ENCODE measurements at places on chromosomes 1 and 21.

DNA sequence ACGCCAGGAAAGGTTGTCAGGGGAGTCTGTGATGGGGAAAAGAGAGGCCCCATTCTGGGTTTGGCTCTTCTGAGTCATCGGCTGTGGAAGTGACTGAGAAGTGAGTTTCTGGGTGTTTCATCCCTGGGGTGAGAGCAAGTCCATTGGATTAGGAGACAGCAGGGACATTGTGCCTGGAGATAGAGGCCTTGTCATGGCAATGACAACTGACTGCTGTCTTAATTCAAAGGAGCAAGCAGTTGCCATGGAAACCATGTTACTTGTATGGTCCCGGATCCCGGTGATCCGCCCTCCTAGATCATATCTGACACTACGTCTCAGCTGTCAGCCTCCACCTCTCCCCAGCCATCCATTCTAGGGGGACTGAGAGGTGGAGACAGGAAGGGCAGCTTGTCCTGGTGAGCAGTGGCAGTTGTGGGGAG, 34.4 kb downstream of the KIAA0040 start:
- no peak for DNase-seq

DNA sequence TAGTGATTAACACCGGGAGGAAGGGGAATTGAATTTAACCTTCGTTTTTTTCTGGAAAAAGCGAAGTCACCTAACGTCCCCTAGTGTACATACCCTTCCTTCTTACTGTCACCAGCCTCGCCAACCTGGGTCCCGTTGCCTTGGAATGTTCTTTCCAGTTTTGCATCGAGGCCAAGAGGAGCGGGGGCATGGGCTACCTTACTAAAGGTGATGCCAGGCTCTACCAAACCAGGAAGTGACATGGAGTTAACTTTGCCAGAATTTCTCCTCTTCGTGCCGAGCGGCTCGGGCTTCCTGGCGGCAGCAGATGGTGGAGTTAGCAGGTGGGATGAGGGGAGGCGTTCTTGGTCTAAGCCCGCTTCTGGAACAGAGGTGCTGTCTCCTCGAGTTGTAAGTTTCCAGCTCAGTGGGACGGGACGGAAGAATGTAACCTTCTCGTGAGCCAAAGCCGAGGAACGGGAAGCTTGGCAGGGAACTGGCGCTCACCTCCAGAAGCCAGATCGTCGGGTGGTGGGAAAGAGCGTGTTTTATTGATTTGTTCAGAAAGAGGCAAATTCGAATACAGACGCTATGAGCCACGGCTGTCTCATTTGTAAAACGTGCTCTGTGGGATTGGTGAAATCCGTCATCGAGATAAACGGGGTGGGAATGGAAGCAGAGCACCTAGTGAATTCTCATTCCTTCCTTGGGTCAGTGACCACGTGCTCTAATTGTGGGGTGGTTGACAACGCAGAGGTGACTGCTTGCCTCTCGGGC, 486 bp downstream of the NIPAL3 start:
- no peak for DNase-seq

GRCh38 chr1:6367381-6368012, 26.1 kb downstream of the ACOT7 start:
- peak; percentile 5 for DNase-seq

GRCh38 chr1:218718206-218718605, 373.1 kb downstream of the TGFB2 start:
- no peak for DNase-seq

- no peak for DNase-seq
These were observed 28.4 kb downstream of the JUN start for GRCh38 chr1:58755468-58755872.

DNA sequence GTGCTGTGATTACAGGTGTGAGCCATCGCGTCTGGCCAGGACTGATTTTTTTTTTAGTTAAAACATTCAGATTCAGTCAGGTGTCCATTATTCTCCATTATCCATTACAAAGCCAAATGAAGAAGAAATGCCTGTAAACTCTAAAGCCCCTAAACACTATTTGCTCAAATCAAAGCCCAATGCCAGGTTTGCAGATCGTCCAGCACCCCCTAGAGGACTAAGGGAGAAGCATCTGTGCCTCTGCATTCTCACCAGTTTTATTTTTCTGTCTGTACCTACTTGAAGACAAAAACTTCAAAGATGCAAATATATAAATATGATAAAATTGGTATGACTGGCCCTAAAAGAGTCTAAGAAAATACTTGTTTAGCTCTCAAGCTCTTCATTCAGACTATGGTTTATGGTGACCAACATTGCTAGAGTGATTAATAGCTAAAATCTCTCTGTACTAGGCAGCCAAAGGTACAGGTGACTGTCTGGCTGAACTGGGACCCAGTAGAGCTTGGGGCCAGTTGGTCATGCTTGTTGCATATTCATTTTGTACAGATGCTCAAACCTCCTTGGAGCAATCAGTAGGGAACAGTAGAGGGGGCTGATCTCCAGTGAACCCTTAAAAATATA, 138.4 kb downstream of the SYT2 start:
- no peak for DNase-seq

- no peak for DNase-seq
These were observed 59.3 kb downstream of the WDR4 start for GRCh38 chr21:42819861-42820615.

DNA sequence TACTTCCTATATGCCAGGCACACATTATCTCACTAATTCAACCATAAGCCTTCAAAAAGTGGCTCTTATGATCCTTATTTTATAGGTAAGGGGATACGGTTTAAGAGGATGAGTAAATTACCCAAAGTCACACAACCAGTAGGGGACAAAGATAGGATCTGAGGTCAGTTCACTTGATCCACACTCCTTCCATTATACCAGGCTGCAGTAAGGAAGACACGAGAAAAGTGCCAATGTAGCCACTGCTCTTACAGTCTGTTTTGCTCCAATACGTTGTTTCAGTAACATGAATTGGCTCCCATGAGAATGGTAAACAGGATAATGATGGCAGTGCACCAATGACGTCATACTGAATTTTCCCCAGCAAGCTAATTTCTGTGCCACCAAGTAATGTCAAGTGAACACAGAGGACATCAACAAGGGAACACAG, 15.4 kb upstream of the GUCA2A start:
- DNase-seq = no peak

DNA sequence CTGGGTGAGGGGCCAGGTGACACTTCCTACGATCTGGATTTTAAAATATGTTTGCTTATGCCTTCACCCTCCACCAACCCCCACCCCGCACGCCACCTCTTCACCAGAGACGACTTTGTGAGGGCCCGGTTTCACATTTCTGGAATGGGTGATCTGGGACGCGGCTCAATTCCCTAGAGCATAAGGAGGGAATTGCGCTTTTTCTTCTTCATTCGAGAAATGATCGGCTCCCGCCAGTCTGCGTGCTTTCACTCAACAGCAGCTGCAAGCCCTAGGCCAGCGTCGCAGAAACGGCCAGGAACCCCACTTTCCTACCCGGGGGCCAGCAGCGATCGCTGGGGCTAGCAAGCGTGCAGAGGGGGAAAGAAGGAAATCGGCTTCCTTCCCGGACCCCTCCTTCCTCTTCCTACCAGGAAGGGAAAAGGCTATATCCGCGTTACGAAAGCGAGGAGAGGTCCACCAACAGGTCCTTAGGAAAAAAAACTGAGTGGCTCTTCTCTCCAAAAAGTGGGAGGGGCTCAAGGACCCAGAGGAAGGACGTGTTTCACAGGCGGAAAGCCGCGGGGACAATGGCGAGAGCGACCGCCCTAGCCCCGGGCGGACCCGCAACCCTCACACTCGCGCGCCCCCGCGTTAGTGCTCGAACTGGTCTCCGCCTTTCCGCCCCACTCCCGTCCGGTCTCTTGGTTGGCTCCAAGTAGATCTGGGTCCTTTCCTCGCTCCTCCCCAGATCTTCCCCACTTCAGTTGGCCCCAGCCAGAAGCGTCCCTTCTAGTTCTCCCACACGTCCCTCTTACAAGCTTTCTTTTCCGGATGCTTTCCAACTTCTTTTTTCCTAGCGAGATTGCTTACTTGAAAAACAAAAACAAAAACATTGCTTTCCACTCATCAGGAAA, 1.1 kb upstream of the ADAMTS1 start:
- peak; percentile 52 for DNase-seq

- no peak for DNase-seq
These were observed 184.9 kb downstream of the PLA2G4A start for GRCh38 chr1:187013582-187014200.

DNA sequence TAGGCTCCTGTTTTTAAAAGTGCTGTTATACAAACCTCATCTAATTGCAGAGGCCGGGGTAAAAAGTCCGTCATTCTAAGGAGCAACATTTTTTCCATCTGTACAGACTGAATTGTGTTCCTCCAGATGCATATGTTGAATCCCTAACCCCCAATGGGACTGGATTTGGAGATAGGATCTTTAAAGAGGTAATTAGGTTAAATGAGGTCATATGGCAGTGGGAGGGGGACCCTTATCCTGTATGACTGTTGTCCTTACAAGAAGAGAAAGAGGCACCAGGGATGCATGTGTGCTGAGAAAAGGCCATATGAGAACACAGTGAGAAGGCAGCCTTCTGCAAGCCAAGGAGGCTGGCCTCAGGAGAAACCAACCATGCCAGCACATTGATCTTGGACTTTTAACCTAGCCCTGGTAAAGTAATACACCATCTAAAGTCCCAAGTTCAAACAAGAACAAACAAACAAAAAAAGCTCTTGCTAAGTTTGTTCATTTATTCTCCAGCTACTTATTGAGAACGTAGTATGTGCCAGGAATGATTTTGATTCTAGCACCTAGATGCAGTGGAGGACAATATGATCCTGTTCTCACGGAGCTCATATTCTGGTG, 352.4 kb downstream of the NTNG1 start:
- no peak for DNase-seq

DNA sequence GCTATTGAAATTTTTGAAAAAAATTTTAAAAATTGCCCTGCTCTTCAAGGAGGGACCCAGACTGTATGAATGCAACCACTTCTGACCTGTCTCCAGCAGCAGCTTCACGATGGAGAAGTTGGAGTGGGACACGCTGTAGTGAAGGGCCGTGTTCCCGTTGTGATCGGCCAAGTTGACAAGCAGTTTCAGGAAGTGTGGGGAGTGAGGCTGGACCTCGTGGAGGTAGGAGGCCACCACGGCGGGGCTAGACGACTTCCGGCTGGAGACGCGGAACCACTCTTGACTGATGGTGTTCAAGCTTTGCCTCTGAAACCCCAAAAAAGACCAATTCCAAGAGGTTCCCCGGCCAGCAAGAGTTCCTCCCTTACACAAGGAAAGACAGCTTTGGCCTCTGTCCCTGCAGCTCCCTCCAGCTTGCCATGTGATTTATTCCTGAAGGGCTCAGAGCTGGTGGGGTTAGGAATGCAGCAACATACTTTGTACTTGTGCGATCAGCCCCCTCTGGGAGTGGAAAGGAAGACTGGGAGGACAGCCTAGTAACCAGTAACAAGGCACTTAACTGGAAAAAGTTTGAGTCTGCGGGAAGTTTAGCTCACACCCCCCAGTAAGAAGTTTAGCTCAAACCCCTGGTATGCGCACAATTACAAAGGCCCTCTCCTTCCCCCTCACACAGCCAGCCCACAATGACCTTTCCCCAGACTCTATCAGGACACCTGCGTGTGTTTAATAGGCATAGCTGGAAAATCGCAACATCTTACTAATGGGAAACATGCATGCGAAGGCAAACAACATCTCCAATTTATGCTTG, 56.0 kb downstream of the KANK4 start:
- DNase-seq = no peak

- DNase-seq = no peak
These were observed 616.9 kb downstream of the AJAP1 start for GRCh38 chr1:5271264-5271663.

DNA sequence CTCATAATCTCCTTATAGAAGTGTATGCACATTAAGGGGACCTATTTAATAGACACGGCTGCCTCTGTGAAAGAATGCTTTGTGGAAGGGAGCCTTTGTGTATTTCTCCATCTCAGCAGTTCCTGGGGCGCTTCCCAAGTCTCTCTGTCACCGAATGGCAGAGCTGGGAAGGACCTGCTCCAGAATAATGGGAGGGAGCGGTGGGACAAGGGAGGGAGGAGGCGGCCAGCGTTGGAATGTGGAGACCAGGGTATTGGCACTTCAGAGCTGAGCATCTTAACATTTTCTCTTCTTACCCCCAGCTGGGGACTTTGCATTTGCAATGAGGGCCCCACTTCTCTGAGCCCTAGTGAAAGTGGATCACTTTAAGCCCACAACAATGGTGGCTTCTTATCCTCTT, 23.9 kb downstream of the CACHD1 start:
- DNase-seq = no peak

GRCh38 chr21:31731056-31731856, 662 bp downstream of the SCAF4 start:
- DNase-seq = no peak

GRCh38 chr1:88298506-88298905, 385.6 kb upstream of the PKN2 start:
- DNase-seq = no peak

DNA sequence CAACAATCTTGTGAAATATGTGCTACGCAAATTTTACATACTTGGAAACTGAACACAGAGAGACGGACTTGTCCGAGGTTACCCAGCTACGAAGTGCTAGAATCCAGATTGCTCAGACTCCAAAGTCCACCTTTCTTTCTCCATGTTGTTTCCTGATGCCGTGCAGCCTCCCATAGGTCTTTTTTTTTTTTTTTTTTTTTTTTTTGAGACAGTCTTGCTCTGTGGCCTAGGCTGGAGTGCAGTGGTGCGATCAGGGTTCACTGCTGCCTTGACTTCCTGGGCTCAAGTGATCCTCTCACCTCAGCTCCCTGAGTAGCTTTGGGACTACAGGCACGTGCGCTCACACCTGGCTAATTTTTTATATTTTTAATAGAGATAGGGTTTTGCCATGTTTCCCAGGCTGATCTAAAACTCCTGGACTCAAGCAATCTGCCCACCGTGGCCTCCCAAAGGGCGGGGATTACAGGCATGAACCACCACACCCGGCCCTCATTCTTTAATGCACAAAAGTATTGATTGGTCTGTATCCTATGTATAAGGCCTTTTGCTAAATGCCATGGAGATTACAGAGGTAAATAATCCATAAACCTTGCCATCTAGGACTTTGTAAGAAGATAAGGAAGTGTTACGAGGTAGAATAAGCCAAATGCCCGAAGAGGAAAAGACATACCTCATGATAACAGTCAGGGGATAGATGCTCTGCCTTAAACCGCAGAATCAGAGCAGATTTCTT, 92.8 kb downstream of the C1orf21 start:
- DNase-seq = no peak
